ENCODE measurements at places on chromosomes 1 and 21. TPM values are rescaled to one million over a fixed set of nuclear protein-coding genes. Genes with fewer than 3 reads are reported as not detected.

The MRPS15 gene
- 31.4 TPM for total RNA-seq

The KRTAP21-2 gene
- total RNA-seq: not detected

The ADGRL2 gene
- not detected for total RNA-seq

The TIPRL gene
- total RNA-seq: 22.6 TPM

DNA sequence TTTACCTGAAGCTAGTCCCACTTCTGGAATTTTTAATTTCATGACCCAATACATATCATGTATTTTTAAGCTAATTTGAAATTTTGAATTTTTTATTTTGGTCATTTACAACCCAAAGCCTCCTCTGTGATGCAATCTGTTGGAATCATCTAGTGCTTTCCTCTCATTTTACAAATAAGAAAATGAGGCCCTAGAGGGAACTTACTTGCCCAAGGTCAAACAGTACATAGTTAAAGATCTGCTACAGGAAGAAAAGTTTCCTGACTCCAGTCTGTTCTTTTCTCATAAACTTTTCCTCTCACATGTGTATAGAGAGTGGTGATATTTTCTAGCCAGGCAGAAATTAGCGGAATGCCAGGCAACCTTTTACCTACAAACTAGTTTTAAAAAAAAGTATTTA lies 59.3 kb upstream of the DPT start:
- no peak for DNase-seq

GRCh38 chr1:39199593-39199992 lies 4.9 kb upstream of the MACF1 start:
- DNase-seq: no peak

GRCh38 chr1:47725992-47726855 lies 271.0 kb downstream of the TRABD2B start:
- peak; percentile 24 for DNase-seq

DNA sequence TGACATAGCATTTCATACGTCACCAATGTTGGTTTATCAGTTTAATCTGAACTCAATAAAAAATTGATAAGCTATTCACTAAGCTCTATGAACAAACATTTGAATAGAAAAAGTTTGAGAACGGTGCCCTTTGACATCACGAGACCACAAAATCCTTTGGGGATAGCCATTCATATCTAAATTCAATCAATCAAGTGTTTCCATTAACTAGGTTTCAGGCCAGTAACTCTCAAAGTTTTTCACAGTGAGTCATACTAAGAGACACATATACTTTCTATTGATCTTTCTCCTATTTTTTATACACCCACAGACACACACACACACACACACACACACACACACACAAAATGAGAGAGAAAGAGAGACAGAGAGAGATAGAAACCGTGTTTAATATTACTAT lies 235.4 kb upstream of the SNX7 start:
- DNase-seq: no peak

DNA sequence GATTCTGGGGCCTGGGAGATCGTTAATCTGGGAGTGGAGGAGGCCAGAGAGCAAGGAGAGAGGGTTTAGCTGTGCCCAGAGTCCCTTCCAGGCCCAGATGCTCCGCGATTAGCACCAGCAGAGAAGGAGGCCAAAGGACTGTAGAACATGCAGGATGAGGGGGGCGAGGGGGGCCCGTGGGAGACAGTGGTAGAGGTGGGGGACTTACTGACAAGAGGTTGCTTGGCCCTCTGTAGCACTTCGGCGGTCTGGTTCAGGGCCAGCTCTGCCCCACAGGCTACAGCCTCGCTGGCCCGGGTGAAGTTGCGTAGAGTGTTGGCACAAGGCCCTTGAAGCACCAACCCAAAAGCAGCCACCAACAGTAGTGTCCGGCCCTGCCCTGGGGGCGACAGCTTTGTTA lies 695 bp downstream of the DCST2 start:
- DNase-seq: no peak

Measured in T-helper 17 cell (primary cell).